ENCODE measurements at places on chromosomes 5 and 9.

- DNase-seq: no peak
Measured at GRCh38 chr5:161740433-161740832, 54.9 kb downstream of the GABRA6 start.

DNA sequence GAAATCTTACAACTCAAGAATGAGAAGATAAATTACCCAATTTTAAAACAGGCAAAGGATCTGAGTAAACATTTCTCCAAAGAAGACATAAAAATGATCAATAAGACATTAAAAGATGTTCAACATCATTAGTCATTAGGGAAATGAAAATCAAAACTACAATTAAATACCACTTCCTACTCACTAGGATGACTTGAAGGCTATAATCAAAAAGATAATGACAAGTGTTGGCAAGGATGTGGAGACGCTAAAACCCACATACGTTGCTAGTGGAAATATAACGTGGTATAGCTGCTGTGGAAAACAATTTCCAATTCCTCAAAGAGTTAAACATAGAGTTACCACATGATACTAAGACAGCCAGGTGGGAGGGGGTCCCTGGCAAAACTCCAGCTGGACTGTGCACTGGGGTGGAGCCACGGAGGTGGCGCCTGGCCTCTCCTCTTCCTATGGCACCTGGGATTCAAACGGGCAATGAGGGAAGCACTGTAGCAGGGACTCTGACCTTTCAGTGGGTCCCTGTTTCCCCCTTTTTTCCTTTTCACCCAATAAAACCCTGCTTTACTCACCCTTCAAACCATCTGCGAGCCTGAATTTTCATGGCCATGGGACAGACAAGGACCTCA is 5.9 kb downstream of the ARSB start:
- DNase-seq: no peak

DNA sequence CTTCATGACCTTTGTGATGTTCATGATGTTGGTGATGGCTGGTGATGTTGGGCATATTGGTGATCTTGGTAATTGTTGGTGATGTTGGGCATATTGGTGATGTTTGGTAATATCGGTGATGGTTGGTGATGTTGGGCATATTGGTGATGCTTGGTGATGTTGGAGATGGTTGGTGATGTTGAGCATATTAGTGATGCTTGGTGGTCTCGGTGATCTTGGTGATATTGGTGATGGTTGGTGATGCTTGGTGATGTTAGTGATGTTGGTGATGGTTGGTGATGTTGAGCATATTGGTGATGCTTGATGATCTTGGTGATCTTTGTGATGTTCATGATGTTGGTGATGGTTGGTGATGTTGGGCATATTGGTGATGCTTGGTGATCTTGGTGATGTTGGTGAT is 73.8 kb downstream of the IRX2 start:
- DNase-seq: no peak

- DNase-seq: no peak
Measured at GRCh38 chr9:21796768-21797167, 5.7 kb upstream of the MTAP start.

DNA sequence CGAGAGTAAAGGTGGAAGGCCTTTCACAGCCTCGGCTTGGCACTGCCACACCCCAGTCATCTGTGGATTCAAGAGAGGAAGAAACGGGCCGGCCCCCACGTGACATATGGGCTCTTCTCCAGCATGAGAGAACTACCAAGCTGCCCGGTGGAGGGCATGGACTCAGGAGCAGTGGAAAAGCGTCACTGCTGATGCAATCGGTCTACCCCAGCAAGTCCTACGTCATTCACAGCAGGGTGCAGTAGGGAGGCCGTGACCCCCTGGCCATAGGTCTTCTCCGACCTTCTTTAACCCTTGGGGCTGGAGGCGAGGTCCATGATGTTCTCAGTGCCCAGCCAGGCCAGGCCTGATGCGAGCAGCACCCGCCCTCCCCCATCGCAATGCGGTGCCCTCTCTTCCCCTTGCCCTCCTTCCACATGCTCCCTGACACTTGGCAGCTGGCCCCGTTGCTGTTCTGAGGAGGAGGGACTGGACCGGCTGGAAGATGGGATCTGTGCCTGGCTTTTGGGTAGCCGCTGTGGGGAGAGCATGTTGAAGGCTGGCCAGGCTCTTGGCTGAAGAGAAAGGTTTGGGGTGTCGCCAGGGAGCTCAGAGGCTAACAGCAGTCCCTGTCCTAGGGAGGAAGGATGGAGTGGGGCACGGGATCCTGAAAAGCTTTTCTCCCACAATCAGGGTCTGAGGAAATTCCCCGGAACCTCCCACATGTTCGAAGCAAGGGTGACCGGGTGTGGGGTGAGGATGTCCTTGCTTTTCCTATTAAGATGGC is 89.8 kb downstream of the LIFR start:
- DNase-seq: no peak
